Stimulated activated CD4-positive, alpha-beta T cell treated with anti-CD3 and anti-CD28 coated beads, Interleukin-12 subunit alpha, Interleukin-12 subunit beta, amount 100 ng/mL, for 24 hours (primary cell): ENCODE measurements at places on chromosomes 11 and 22.
A peak's percentile ranks its signal among the peaks of the same experiment; 100 is the strongest.

GRCh38 chr22:37559901-37560607, at the start of gene CDC42EP1:
Gene CDC42EP1, plus strand, starts transcription at chr22:37560480. Its CDS starts 5,870 bp downstream, at chr22:37566350.
- DNase-seq, result no peak

GRCh38 chr22:43441751-43442150, 29.9 kb downstream of the MPPED1 start:
- DNase-seq, result no peak

- DNase-seq, result no peak
These were observed 93.0 kb downstream of the SCN3B start for GRCh38 chr11:123561431-123561800.

DNA sequence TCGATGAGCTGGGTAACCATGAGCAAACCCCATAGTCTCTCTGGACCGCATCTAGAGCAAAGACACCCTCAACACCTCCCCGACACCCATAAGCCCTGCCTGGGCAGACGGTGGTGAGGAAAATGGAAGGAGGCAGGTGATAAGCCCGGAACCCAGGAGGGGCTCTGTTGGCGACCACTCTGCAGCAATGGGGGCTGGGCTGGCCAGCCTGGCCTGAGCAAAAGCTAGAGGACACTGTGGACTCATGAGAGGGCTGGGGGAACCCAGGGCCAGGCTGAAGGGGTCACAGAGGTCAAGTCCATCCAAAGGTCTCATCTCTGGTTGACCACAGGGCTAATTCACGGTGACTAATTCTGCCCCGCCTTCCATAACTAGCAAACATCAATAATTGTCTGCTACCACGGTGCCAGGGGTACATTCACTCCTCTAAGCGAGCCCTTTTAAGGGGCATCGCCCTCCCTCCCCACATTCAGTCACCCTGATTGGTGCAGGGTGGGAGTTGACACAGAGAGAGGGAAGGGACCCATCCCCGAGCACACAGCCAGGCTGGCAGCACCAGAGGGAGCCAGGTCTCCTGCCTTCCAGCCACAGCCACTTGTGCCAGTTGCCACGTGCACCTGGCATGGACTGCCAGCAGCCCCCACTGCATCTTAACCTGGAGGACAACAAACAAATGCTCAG, 4.0 kb downstream of the PYGM start:
- no peak for DNase-seq

DNA sequence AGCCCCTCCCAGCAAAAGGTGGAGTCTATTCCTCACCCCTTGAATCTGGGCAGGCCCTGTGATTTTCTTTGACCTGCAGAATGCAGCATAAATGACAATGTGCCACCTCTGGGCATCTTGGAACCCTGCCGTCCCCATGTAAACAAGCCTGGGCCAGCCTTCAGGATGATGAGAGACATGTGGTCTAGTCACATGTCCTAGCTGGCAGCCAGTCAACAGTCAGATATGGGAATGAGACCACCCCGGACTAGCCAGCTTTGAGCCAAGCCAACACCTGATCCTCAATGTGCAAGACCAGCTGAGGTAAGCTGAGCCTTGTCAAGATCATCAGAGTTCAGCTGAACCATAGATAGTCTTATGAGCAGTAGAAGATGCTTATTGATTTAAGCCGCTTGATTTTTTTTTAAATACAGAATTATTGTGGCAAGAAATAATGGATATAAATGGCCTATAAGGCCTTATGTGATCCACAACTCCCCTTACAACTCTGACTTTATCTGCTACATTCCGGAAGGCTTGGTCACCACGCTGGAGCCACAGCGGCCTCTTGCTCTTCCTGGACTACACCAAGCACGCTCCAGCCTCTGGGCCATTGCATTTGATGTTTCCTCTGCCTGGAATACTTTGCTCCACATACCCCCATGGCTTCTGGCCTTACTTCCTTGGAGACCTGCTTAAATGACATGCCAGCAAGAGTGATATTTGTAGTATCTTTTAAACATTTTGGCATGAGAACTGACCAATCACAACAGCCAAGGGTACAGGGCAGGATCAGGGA, 225.9 kb upstream of the SESN3 start:
- no peak for DNase-seq

DNA sequence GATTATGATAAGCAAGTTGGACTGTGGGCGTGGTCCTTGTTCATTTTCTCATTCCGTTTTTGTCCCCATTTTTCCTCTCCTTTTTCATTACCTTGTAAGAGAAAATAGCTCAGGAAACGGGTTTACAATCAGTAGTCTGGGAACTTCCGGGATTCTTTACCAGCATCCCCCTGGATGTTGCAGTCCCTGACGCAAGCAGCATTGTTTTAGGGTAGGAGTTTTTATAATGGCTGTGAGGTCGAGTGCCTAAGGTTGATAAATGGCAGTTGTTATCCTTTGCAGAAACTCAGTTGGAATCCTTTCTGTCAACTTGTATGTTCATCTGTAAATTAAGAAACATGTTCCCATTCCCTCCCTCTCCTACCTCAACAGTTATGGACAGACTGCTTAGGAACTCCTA, 68.3 kb downstream of the ARHGEF12 start:
- no peak for DNase-seq

DNA sequence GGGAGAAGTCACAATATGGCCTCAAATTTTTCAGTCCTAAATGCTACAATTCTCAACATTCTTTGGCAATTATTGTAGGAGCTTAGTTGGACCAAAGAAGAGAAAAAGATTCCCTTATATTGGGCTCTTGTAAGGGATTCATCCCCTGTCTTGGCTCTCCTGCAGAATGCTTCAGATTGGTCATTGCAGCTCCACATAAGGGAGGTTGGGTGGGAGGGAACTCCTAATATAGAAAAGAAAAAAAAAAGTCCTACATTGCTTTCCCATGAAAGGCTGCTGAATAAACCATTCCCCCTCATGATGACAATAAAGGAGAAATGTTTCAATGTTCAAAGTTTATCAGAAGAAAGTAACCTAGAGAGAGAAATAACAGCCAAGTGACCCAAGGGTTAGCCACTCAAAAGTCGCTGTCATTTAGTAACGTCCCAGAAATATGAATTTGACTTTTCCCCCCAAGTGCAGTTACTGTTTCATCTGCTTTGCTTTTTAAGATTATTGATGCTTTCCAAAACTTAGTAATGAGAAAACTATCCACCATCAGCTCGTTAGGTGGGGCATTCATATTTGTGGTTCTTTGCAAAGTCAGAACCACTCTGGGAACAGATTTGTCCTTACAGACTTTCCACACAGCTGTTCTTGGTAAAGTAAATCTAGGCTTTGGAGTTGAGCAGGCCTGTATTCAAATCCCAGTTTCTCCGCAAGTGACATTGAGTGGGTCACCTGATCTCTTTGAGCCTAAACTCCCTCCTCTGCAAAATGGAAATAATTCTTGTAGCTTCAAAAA, 5.0 kb upstream of the SLC1A2 start:
- no peak for DNase-seq

GRCh38 chr11:122342089-122342744, 226.2 kb upstream of the BLID start:
- DNase-seq, result no peak

- no peak for DNase-seq
These were observed 40.5 kb downstream of the DUSP8 start for GRCh38 chr11:1531449-1532013.

GRCh38 chr11:123200264-123200663, 5.2 kb upstream of the CLMP start:
- DNase-seq, result no peak

DNA sequence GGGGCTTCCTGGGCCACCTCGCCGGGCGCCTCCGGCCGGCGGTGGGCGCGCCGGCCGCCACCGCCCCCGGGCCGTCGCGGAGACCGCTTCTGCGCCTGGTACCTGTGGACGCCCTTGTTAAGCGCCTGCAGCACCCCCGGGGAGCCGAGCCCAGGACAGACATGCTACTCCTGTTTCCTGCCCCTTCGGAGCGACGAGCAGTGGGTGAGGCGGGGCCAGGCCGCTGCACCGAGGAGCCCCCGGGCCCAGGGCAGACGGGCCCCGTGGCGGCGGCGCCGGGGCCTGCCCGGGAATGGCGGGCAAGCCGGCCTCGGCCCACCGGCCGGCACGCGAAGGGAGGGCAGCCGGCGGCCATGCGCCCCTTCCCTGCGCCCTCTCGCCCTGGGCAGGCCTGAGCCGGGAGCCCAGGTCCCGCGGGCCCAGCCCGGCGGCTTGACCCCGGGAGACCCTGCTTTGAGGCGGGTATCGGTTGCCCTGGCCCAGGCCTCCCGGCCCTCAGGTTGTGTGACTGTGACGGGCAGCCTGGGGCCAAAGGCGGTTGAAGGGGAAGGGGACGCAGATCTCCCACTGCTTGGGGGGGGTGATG, 789 bp upstream of the KDM2A start:
- peak; percentile 33 for DNase-seq

GRCh38 chr11:118939953-118940598, 14.3 kb upstream of the BCL9L start:
- DNase-seq, result peak; percentile 66
